CD4-positive, alpha-beta T cell treated with Interleukin-6 at 100 ng/mL for 8 hours (primary cell): ENCODE measurements at places on chromosomes 13 and 19.

- no peak for DNase-seq
Measured at GRCh38 chr13:26534036-26534726, 23.3 kb upstream of the WASF3 start.

DNA sequence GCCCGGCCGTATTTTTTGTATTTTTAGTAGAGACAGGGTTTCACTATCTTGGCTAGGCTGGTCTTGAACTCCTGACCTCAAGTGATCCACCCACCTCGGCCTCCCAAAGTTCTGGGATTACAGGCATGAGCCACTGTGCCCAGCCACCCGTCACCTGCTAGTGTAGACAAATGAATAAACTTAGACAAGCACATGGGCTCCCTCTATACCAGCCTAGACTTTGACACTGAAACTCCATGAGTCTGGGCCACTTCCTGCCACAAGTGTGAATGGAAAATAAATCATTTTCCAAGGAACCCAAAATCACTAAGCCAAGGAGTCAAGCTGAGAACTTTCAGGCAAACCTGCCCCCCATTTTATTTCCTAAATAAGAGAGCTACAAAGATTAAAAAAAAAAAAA lies 27.0 kb upstream of the TPT1 start:
- no peak for DNase-seq

GRCh38 chr19:27738569-27739193 lies 1474.3 kb downstream of the UQCRFS1 start:
- DNase-seq, result no peak

DNA sequence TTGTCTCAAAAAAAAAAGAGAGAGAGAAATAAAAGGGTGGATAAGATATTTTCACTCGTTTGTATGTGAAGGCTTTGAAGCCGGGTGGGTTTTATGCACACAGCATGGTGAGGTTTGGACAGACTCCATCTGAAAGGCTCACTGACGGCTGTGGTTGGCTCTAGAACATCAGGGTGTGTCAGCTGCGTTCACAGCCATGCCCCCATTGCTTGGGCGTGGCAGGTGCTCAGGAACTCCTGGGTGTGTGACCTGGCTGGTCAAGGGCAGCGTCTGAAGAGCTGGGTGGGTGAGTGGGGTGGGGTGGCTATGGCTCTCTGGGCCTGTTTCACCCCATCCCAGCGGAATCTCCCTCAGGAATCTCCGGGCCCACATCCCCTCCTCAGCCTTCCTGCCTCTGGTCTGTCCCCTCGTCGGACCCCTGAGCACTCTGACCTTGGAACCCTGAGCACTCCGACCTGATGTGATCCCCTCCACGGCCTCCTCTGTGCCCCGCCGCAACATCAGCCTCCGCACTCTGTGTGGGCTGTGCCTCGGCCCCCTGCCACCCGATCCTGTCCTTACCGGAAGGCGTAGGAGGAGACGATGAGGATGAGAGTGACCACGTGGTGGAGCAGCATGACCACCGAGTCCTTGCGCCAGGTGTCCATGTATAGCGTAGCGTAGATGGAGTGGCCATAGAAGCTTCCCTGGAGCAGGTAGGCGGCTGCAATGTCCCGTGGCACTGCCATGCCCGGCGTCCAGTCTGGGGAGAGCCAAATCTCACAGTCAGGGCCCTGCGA lies 12.2 kb downstream of the CERS1 start:
- DNase-seq, result no peak

- DNase-seq, result no peak
Measured at GRCh38 chr13:32409001-32409313, 19.0 kb downstream of the N4BP2L1 start.

DNA sequence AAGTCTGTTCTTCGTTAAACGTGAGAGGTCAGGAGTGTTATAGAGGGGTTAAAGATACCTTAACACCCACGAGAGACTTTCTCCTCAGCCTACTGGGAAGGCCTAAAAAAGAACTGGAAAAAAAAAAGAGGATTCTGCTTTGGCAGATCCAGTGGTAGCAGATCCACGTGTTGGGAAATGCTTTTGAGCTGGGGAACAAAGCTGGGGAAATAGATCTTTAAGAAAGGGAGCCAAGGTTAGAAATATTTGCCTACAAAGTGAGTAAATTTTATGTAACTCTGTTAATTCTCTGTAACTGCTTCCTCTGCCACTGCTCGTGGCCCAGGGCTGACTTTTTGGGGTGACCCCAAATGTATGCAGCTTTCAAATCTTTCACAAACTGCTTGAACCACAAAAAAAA lies 11.7 kb downstream of the RFX2 start:
- DNase-seq, result no peak

GRCh38 chr19:4815426-4816201 lies 15.9 kb downstream of the TICAM1 start:
- peak; percentile 77 for DNase-seq

- no peak for DNase-seq
Measured at GRCh38 chr13:22193070-22193469, 522.2 kb downstream of the FGF9 start.

DNA sequence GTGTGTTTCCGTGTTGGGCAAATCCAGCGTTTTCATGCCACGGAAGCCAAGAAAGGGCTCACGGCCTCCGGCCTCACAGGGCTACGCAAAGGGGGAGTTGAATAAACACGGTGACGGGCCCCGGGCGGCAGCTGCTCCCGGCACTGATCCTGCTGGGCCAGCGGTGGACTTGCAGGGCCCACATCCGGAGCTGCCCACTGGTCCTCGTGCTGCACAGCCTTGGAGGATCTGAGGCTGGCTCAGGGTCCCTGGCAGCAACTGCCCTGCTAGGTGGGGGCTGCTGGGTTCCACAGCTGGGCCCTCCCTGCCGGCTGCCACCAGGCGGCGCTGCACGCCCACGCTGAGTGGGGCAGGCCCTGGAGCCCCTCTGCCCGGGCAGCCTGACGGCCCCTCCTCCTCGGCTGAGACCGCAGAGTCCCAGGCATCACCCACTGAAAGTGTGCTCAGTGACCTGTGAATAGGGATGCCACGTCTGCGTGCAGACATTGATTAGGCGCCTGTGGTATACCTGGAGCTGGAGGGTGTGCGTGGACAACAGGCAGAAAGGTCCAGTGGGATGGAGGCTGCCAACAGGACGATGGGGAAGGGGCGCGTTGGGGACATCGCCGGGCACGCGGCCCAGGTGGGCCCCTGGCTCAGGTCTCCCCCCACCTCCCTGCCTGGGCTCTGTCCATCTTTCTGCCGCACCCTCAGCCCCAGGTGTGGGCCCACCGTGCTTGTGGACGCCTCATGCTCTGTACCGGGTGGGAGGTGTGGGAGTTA lies 5.3 kb upstream of the HCN2 start:
- peak; percentile 48 for DNase-seq

GRCh38 chr19:14629557-14629956 lies 45.1 kb downstream of the ADGRE3 start:
- no peak for DNase-seq

GRCh38 chr19:1088416-1089010 lies 6.7 kb downstream of the POLR2E start:
- no peak for DNase-seq

- DNase-seq, result no peak
Measured at GRCh38 chr19:30223866-30224688, 148.1 kb upstream of the ZNF536 start.

DNA sequence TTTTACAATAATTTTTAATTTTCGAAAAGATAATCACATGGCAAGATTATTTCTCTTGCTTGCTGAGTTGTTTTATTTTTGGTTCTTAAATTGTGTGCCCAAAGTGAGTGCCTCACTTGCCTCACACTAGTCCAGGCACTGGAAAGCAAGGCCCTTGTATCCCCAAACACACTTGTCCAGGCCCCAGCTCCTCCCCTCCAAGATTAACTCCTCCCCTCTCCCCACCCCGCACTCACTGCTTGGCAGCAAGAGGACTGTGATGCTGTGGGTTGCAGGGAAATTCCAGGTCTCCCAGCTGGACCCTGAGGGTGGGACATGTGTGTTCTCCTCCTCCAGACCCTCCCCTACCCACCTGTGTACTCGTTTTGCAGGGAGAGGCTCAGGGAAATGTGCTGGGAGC lies 3.9 kb downstream of the SIGLEC12 start:
- DNase-seq, result no peak

DNA sequence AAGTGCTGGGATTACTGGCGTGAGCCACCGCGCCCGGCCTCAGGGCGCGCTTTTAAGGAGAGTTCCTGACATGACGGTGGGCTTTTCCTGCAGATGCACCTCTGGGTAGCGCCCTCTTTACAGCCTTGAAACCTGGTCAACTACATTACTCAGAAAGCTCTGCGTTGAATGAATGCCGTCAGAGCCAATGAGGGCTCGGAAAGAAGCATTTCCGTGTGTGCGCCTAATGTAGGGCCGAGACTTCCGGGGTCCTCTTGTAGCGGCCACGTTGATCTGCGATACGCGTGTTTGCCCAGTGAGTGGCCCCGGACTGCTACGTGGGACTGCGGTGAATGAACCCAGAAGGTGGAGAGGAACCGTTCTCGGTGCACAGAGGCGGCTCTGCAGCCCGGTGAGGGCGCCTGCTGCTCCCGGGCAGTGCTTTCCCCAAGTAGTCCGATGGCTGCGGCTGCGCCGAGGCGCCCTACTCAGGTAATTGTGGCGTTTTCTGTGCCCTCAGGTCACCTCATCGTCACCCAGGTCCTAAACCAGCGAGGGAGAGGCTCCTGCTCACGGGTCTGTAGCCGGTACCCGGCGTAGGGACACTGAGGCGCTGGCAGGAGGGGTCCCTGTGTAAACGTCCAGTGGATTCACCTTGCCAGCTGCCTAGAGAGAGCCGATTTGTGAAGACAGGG lies 4.9 kb upstream of the ZNF552 start:
- peak; percentile 83 for DNase-seq

DNA sequence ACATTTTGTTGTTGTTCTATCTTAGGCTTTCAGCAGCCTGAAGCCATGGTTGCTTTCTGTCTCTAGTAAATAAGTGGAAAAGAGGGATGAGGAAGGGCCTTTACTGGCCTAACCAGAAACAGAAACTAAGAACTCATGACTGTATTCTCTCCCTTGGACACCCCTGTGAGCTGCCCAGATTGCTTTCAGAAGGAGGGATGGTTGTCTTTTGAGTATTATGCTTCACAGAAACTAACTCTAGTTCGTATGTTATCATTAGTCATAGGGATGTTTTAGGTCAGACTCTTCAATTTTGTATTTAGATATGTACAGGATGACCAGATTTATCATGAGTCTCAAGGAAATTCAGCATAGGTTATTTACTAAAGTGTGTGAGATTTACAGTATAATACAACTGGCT lies 17.5 kb downstream of the BORA start:
- DNase-seq, result no peak

DNA sequence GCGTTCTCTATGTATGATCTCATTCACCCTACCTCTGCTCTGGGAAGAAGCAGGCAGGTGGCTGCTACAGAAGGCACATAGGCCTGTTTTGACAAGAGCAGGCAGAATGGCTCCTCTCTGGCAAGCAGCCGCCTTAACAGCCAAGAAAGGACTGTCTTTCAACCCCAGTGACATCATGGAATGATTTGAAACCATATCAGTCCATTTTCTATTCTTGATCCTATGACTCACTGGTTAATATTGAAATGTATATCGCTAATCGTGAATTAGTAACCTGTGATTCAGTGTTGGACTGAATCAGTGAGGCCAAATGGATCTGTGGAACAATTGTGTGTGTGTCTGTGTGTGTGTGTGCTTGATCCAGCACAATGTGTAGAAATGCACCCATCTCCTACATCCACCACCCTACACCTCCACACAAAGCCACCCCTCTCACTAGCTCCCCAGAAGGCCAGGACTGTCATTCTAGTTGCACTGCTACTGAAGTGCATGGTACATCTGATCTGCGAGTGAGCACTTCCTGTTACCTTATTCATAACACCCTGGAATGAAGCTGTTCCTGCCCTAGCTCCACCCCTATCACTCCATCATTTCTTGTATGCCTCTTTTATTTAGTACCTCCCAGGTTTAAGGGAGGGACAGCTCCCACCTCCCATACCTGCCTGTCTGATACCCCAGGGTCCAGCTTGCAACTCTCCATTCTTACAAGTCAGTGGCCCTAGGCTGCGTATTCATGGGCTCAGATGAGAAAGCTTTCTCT lies 460.0 kb downstream of the FOXO1 start:
- peak; percentile 77 for DNase-seq

GRCh38 chr13:22486490-22486889 lies 694.3 kb upstream of the SGCG start:
- no peak for DNase-seq

DNA sequence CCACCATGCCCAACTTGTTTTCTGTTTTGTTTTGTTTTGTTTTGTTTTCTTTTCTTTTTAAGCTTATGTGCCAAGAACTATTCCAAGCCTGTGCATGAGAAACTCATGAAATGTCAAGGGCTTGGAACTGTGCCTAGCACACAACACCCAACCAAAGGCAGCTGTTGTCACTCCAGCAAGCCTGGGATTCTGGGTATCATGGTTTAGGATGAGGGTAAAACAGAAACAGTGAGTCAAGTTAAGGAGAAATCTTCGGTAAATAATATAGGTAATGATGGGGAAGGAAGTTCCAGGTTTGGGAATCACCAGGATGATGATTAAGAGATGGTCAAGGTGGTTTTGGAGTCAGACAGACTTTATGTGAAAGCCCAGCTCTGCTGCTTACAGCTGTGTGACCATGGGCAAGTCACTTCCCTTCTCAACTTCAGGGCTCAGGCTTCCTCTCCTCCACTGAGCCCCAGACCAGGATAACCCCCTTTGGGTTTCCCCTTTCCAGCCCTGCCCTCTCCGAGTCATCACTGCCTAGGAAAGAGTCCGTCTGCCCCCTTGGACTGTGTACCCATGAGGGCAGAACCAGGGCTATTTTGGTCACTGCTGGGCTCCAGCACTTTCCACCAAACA lies 5.0 kb downstream of the PVR start:
- DNase-seq, result no peak

DNA sequence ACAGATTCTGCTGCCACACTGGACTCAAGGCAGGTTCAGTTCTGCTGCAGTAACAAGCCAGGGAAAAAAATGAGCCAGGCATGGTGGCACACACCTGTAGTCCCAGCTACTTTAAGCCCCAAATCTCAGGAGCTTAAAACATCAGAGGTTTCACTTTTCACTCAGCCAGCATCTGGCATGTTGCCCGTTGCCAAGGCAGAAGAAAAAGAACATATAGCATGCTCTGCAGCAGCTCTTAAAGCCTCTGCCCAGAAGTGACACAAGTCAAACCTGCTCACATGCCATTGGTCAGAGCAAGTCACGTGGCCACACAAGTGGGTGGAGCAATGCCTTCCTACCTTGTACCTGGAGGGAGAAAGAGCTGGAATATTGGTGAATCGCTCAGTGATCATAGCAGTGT lies 14.7 kb upstream of the ADGRE5 start:
- peak; percentile 93 for DNase-seq

DNA sequence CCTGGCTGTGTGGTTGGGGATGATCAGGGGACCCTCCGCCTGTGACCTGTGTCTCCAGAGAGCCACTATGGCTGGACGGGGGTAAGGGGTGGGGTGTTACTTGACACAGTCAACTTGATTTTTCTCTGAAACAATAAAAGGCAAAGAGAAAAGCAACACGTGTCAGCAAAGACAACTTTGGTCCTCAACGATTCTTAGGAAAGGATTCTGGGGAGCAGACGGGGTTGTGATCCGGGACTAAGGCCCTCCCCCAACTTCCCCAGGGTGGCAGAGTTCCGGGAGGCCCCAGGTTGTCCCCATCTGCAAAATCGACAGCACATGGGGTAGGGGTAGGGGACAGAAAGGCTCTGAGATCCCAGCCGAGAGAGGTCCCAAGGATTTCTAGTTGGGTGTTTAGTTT lies 46.2 kb downstream of the COLGALT1 start:
- DNase-seq, result no peak
